ENCODE measurements at places on chromosomes 1 and 21. TPM values are rescaled to one million over a fixed set of nuclear protein-coding genes. Genes with fewer than 3 reads are reported as not detected.

Gene LCE1B
- not detected for total RNA-seq

Gene TTC24
- not detected for total RNA-seq

Gene PTGS2
- 20.2 TPM for total RNA-seq

Gene TMPRSS3
- total RNA-seq: not detected

- DNase-seq: no peak
Measured at GRCh38 chr1:76371941-76372340, 297.4 kb downstream of the ST6GALNAC3 start.

- no peak for DNase-seq
Measured at GRCh38 chr21:44865561-44866280, 7.8 kb downstream of the PTTG1IP start.

- no peak for DNase-seq
Measured at GRCh38 chr1:91338501-91338900, 66.1 kb downstream of the HFM1 start.

- DNase-seq: no peak
Measured at GRCh38 chr21:18350216-18350615, 53.4 kb downstream of the TMPRSS15 start.

GRCh38 chr1:23079025-23079424, 59.8 kb downstream of the KDM1A start:
- no peak for DNase-seq

DNA sequence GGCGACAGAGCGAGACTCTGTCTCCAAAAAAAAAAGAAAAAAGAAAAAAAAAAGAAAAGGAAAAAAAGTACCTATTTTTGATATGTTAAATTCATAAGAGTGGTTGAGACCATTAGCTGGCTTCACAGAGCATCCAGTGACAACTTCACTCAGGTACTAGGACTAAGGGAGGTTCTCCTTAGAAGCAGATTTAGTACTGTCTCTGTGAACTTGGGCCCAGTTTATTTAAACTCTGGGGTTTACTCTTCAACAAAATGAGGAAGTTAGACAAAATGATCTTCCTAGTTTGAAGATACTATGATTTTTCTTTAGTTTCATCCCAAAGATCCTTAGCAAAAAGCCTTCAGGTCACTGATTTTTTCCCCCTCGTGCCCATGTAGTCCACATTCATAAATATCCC, 21.2 kb downstream of the MACO1 start:
- DNase-seq: no peak

GRCh38 chr21:45942755-45943629, 38.6 kb upstream of the COL6A1 start:
- no peak for DNase-seq

- no peak for DNase-seq
Measured at GRCh38 chr1:172185996-172186395, 234.5 kb upstream of the C1orf105 start.

DNA sequence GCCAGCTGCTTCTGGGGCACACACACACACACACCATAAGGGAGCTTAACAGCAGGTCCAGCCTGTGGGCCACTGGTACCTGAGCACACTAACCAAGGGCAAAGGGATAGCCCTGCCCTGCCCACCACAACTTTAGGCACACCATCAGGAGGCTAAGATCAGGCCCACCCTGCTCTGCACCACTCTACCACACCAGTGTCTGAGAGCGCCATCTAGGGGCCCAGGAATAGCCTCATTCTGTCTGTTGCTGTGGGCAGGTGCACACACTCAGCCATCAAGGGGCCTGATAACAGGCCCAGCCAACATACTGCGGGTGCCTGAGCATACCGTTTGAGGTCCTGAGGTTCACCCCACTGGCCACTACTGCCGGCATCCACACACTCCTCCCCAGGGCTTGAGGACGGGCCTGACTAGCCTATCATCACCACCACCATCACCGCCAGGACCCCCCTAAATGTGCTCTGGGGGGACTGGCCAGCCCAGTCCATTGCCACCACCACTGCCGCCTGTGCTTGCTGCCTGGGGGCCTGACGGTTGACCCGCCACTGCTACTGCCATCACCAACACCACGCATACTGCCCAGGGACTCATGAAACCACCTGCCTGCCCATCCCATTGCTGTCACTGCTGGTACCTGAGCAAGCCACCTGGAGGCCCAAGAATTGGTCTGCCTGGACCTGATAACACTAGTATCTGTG, 31.3 kb downstream of the NSL1 start:
- DNase-seq: no peak

- no peak for DNase-seq
Measured at GRCh38 chr1:224747578-224747977, 131.5 kb downstream of the CNIH3 start.

DNA sequence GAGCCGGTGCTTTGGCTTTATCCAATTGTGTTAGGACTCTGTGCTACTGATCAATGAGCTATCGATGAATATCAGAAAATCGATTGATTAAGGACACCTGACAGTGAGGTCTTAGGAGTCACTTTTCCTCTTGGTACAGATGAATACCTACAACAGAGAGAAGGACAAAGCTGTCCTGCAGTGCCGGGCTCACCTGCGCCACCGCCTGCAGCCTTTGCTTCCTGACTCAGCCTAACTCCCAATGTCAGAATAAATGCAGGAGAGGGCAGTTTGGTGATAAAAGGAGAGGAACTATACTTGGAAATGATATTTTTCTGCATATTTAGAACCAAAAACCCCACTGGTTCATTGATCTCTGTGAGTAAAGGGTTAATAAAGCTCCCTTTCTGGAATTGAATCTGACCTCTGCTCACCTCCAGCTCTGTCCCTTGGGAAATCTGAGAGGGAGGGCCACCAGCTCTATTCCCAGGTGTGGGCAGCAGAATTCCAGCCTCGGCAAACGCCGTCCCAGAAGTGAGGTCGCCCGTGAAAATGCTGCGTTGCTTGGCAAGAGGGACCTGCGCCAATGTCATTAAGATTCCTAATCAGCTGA, 39.3 kb downstream of the POFUT2 start:
- peak; percentile 37 for DNase-seq

GRCh38 chr1:16155537-16156410, at the start of gene EPHA2:
TSS of gene EPHA2 (minus strand) at chr1:16156069. CDS start at chr1:16155932, 137 bp downstream.
- peak; percentile 93 for DNase-seq

DNA sequence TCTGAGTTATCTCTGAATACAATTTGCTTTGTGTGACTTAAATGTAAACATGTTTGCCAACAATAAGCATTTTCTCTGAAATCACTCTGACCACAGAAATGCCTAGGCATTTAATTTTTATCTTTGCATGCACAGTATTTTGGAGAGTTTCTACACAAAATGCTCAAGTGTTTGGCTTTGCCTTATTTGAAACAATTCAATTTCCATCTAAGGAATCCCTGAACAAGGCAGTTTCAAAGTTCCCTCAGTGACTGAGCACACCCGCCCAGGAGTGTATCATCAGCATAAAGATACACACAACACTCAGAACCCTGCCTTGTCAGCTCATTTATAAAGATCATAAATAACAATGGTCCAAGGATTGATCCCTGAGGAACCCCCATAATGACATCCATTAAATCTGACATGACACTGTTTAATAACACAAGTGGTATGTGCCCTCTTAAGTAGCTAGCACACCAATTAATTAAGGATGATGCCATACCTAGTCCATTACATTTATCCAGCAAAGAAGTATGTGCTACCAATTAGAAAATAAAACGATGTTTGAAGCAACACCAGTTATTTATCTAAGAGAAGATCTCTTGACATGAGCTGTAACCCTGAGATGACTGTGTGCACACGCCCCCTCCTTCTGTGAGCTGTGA, 585.8 kb downstream of the ADGRL2 start:
- no peak for DNase-seq

- DNase-seq: no peak
Measured at GRCh38 chr1:33781652-33782051, 82.2 kb upstream of the HMGB4 start.

DNA sequence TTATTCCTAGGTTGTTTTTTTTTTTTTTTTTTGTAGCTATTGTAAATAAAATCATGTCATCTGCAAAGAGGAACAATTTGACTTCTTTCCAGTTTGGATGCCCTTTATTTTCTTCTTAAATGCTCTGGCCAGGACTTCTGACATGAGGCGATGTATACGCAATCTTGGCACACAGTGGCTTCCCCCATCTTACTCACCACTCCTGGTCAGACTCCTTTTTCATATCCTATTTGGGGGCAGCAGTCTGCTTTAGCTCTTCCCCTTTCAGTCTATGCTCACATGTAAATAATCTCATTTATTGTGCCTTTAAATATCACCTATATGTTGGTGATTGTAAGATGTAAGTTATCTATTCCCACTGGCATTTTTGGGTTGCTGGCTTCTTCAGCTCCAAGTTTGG, 56.1 kb downstream of the SLAMF6 start:
- DNase-seq: no peak
